ENCODE measurements at places on chromosomes 3 and 15.
A peak's percentile ranks its signal among the peaks of the same experiment; 100 is the strongest.

DNA sequence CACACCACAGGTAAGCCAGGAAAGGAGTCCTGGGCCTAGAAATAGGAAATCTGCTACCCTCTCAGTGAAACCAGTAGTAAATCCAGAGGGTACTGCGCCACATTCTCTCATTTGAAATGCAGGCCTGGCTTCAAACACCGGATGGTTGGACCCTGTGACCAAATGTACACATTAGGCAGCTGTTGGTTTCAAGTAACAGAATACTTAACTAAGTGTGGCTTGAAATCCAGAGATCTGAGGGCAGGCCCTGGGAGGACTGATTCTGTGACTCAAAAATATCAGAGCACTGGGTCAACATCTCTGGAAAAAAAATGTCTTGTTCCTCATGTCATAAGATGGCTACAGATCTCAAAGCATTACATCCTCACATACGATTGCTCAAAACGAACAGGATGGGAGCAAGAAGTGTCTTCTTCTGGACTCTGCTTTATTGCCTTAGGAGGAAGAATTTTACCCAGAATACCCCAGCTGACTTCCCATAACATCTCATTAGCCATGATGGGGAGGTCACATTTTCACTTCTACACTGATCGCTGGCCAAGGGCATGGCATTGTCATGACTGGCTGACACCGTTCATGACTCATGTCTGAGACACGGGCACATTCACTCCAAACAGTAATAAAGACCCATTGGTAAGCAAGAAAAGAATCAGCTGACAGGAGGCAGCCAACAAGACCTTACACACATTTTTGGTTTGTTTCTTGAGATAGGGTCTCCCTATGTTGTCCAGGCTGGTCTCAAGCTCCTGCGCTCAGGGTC, 166.0 kb downstream of the ARRDC4 start:
- DNase-seq: no peak

DNA sequence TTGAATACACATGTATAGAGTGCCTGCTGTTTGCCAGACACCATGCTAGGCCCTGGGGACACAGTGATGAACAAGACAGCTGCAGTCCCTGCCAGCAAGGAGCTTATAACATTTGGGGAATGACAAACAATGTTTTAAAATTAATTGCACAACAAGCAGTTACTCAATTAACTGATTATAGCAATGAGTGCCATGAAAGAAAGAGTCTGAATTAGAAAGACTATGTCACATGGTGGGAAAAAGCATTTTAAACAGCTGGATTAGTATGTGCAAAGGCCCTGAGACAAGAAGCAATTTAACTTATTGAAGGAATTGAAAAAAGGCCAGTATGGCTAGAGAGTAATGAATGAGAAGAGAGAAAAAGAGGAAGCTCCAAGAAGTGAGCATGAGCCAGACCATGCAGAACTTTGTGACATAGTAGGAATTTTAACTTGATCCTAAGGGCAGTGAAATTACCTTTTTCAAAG, 64.5 kb upstream of the PLXNA1 start:
- DNase-seq: no peak

- DNase-seq: no peak
These were observed 429.7 kb downstream of the RAP2B start for GRCh38 chr3:153591561-153592245.

GRCh38 chr3:46393554-46394434, 13.1 kb downstream of the CCR5AS start:
- no peak for DNase-seq

DNA sequence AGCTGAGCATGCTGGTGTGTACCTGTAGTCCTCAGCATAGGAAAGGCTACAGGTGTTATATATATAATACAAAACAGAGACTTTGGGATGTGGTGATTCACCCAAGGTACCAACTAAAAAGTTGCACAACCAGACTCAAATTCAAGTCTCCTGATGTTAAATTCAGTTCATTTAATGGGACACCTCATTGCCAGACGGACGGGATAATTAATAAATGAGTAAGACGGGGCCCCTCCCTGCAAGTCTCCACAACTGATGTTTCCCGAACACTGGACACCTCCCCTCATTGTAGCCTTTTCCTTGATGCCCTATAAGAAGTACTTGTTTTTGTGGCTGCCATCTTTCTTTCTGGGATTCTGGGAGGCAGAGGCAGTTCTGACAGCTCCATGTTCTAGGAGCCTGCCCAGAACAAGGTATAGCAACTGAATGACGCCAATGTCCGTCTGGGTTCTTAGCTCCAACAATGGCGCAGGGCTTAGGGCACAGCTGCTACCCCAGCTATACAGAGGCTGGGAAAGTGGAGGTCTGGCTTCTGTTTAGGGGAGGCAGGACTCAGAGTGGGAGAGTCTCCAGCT, 50.7 kb downstream of the CDC25A start:
- no peak for DNase-seq

- DNase-seq: no peak
These were observed 31.6 kb downstream of the CFAP44 start for GRCh38 chr3:113409676-113410075.

- no peak for DNase-seq
These were observed 117.1 kb upstream of the MLF1 start for GRCh38 chr3:158453865-158454264.

GRCh38 chr3:174958671-174959328, 99.7 kb downstream of the NAALADL2 start:
- DNase-seq: no peak

DNA sequence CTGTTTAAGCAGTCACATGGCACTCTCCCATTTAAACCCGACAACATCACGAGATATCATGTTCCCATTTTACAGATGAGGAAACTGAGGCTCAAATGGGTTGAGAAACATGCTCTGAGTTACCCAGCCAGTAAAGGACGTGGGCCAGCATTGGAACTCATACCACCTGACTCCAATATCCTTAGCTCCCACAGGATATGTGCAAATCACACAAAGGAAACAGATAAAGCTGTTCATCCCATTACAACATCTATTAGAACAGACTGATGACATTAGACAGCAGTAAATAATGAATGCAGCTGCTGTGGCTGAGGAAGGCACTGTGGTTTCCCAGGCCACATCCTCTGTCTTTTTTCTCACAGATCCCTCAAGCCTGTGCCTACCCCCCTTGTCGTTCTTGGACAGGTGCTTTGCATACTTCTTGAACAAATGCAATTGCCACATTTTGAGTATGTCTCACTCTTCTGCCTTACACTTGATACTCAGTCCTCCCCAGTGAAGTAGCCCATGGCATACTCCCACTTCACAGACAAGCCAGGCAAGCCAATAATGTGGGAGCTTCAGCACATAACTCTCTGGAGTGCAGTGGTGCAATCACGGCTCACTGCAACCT, 17.7 kb downstream of the FRMD4B start:
- no peak for DNase-seq

- no peak for DNase-seq
These were observed 8.5 kb upstream of the OXTR start for GRCh38 chr3:8777978-8778267.

GRCh38 chr3:170240671-170241070, 18.4 kb downstream of the PRKCI start:
- DNase-seq: no peak

DNA sequence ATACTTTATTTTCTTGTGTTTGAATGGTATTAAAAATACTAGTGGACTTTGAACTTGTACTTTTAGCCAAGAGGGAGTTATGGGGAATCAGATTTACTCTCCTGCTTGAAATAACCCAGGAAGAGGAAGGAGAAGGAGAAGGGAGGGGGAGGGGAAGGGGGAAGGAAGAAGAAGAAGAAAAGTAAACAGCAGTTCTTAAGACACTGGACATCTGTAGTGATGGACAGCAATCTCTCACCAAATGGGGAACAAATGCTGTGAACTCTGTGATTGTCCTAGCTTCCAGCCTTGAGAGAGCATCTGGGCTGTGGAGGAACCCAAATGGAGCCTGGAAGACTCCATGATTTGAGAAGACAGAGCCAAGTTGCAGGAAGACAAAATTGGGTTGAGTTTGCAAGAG, 52.0 kb downstream of the VPS8 start:
- no peak for DNase-seq

DNA sequence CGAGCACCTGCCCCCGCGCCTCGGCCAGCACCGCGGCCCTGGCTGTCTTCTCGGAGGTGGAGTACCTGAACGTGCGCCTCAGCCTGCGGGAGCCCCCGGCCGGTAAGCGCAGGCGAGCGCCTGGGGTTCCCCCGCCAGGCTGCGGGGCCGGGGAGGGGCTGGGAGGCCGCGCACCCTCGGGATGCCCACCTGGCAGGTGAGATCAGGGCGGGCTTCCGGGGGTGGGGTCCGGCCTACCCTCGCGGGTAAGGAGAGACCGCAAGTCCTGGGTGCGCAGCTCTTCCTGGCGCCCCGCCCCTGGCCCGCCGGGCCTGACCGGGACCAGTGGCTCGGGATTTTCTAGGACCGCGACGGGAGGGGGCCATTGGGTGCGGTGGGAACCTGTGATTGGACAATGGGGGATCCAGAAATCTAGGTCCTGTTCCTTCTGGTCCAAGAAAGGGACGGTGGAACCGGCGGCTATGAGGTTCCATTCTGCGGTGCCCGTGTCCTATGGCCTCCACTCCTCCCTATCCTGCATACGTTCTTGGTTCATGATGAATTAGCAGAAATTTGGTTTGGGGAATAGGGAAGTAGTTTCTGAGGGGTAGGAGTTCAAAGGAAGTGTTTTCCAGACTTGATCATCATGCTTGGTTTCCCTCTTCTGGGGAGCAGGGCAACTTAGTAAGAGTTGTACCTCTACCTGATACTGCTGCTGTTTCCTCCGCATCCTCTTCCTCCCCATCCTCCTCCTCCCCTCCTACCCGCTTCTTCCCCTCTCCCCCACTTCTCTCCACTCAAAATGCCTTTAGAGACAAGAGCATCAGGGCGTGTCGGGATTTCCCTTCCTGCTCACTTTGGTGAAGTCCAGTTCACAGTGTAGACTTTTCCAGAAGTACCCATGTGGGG, 808 bp downstream of the ARRDC4 start:
- DNase-seq: peak; percentile 80

- no peak for DNase-seq
These were observed 27.3 kb downstream of the BCL2L10 start for GRCh38 chr15:52085299-52085698.

- DNase-seq: no peak
These were observed 10.5 kb downstream of the SLC6A6 start for GRCh38 chr3:14412831-14413380.

- no peak for DNase-seq
These were observed 49.7 kb downstream of the CCK start for GRCh38 chr3:42216302-42216701.

GRCh38 chr15:90184786-90185704, 16.1 kb upstream of the SEMA4B start:
- peak; percentile 89 for DNase-seq
